ENCODE measurements at places on chromosomes 6 and 20.

- no peak for DNase-seq
Observed at GRCh38 chr20:1621316-1621715, 1.5 kb upstream of the SIRPB1 start.

GRCh38 chr6:25652007-25652515 is at the start of gene SCGN:
SCGN (plus strand) TSS chr6:25652215; CDS start chr6:25652404, 189 bp downstream.
- DNase-seq: peak; percentile 49

GRCh38 chr20:42099101-42099500 is 480.9 kb upstream of the CHD6 start:
- DNase-seq: no peak

GRCh38 chr6:76972474-76972873 is 490.8 kb downstream of the HTR1B start:
- no peak for DNase-seq

GRCh38 chr20:32583581-32584070 is 1.5 kb downstream of the NOL4L start:
- DNase-seq: no peak

- peak; percentile 33 for DNase-seq
Observed at GRCh38 chr6:105402090-105402938, 568 bp downstream of the PREP start.

DNA sequence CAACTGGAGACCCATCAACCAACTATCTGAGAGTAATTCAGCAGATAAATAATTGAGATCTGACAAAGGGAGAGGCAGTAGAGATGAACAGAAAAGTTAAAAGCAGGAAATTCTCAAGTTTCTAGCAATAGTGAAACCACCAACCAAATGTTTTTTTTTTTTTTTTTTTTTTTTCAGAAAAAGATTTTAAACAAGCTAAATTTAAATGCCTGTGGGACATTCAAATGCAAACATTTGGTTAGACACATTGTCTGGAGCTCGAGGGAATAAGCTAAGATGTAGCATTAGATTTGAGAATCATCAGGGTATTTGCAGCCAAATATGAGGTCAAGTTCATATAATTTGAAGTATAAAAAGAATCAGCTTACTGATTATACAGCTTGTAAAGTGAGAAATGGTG is 16.4 kb downstream of the RANBP9 start:
- no peak for DNase-seq

DNA sequence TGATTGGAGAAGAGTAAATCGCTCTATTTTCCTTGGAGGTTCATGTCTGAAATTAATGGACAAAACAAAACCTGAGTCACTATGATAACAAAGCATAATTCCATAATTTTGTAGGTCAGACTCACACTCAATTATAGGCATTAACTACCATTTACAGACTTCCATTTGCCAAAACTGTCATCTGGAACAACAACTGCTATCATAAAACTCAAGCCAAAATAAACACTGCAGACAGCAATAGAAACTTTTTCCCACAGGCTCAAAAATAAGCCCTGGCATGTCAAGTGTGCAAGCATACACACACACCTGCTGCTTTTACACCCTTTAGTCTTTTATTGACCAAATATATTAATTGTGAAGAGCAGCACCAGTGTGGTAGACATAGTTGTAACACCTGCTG is 7.1 kb downstream of the MRPS10 start:
- no peak for DNase-seq

DNA sequence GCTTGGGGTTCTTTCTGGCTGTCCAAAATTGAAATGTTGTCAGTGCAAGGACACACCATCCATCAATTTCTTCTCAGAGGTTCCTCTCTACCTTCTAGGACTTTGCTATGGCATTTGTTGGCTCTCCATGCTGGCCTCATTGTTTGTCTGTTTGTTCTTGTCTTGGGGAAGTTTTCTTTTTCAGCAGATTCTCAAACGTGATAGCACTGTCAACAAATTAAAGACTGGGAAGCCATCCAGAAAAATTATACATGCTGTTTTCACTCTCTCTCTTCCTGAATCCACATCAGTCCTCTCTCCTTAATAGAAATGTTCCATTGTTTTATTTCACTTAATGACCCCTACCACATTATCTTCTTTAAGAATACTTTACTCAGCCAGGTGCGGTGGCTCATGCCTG is 130.4 kb downstream of the PCSK2 start:
- DNase-seq: no peak

GRCh38 chr6:11607383-11607782 is 69.8 kb downstream of the TMEM170B start:
- DNase-seq: no peak

GRCh38 chr6:157403686-157404051 is 22.7 kb downstream of the ZDHHC14 start:
- no peak for DNase-seq

All from tibial artery (tissue), 4 donors.